Renal cortex interstitium (tissue), 15 donors: ENCODE measurements at places on chromosomes 1 and 21.

DNA sequence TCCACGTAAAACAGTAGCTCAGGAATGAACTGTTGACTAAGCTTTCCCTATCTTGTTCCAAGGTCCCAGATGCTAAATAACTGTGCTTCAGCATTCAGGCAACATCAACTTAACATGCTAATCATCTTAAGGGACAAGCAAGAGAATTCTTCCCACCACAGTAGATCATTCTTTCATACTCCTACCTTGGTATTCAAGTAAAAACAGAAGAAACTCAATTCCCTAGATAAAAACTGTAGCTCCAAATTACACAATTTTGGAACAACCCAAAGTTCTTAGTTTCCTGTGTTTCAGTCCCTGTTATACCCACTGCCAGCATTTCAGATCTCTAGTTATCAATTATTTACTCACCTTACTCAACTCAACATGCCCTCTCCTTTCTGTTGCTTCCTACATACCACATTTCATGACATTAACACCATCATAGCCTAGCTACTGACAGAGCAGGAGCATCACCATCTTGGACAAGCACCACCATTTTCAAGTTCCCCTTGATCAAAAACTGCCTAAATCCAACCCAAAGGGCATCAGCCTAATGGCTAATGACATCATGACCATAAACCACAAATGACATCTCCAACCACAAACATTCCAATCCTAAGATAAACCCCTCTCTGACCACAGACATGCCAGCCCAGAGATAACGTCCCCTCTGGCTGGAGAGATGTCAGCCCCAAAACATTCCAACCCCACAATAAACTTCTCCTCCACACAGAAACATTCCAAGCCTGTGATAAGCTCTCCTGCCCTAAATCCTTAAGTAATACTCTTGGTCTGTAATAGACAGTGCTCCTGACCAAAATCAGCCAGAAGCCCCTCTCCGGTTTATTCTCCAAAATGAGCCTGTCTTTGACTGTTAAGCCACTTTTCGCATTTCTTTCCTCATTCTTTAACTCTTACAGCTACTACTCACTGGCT is 191.2 kb downstream of the RERE start:
- no peak for DNase-seq

- no peak for DNase-seq
Observed at GRCh38 chr1:226943927-226944326, 3.8 kb downstream of the COQ8A start.

DNA sequence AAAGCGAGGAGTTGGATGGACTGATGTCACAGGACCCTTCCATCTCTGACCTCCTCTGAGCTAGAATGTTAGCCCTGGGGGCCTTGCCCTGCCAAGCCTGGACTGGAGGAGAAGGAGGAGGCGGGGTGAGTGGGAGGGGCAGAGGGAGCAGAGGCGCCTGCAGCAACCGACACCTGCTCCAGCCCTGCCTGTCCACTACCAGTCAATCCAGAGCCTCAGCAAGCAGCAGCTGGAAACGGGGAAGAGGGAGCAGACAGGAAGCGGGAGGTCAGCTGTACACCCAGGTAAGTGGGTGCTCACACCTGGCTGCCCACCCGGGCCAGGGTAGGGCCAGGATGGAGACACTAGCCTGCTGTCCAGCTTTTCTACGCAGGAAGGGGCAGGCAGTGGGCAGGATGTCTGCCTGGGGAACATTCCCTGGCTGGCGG is at the start of gene IGFN1:
Gene IGFN1, plus strand, starts transcription at position 201 of the 428 bp plus-strand sequence. CDS start 2,470 bp downstream, outside the sequence.
- no peak for DNase-seq

- DNase-seq, result no peak
Observed at GRCh38 chr1:25183126-25183980, 48.9 kb downstream of the SYF2 start.

DNA sequence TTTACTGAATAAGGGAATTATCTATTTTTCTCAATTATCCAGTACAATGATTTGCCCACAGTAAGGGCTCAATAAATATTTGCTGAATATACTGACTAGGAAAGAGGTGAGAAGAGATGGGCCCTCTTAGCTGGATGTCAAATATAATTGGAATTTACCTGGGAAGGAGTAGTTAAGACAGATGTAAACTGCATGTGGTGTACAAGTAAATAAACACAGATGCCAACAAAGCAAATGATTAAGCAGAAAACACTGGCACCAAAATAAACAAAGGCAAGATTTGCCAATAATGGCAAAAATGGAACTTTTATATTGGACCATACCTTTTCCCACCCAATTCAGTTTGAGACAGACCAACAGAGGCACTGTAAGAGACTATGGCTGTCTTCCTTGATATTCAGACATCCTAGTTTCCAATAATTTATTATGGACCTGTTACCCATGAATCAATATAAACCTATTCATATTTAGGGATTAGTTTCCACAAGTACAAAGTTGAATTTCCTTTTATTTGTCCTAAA is 7.4 kb downstream of the PNRC2 start:
- no peak for DNase-seq

- DNase-seq, result no peak
Observed at GRCh38 chr1:56577406-56578137, 1.8 kb downstream of the PLPP3 start.

DNA sequence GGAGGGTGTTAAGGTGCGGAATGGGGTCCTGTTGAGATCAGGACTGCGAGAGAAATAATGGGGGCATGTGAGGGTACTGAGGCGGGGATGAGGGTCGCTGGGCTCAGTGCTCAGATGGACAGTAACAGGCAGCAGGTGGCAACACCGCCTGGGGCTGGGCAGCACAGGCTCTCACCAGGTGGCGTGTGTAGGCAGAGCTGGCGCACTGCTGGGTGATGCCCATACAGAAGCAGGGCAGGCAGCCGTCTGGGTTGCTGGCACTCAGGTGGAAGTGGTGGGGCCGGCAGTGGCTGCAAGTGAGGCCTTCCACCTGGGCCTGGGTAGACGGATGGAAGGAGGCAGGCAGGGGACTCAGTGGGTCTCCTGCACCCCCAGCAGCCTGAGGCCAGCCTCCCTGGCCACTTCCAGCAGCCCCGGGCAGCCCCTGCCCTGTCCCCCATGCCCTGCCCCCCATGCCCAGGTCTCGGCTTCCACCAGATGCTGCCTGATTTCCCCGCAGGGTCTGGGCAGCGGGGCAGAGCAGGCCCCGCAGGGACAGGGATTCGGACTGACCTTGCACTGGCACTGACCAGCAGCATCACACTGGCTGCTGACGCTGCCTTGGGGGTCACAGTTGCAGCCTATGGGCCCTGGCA is 60.5 kb downstream of the LDLRAD2 start:
- DNase-seq, result no peak

DNA sequence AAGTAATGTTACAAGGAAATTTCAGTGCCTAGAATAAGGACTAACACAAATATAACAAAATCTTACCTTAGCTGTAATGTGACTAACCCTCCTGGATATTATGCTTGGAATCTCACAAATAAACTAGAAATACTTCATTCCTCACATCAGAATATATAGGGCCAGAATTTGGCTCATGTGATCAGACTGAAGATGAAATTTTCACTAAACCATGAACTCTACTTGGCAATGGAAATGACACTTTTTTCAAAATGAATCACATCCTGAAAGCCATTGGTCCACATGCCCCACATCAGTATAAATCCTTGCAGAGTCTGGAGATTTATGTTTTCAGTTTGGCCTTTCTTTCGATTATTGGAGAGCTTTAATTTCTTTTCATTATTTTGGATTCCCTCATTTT is 227.8 kb downstream of the NRIP1 start:
- DNase-seq, result no peak

- no peak for DNase-seq
Observed at GRCh38 chr1:115210302-115210711, 121.0 kb upstream of the TSPAN2 start.

DNA sequence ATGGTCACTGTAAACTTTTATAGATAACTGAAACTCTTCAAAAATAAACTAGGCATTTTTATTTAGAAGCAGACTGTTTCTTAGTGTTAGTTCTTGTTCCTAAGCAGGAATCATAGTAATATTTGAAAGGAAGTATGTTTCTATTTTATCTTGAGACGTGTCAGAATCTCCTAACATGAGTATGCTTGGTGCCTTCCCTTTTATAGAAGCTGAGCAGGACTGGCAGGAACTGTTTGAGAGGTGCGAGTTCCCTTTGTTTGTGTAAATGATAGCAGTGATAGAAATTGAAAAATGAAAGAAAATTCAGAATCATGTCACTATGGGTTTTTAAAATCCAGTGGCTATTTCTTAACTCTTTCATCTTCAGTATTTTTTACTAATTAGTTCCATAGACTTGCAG is 56.9 kb downstream of the LRRC8D start:
- DNase-seq, result no peak

- DNase-seq, result no peak
Observed at GRCh38 chr1:248183996-248184395, 9.4 kb downstream of the OR2M2 start.

DNA sequence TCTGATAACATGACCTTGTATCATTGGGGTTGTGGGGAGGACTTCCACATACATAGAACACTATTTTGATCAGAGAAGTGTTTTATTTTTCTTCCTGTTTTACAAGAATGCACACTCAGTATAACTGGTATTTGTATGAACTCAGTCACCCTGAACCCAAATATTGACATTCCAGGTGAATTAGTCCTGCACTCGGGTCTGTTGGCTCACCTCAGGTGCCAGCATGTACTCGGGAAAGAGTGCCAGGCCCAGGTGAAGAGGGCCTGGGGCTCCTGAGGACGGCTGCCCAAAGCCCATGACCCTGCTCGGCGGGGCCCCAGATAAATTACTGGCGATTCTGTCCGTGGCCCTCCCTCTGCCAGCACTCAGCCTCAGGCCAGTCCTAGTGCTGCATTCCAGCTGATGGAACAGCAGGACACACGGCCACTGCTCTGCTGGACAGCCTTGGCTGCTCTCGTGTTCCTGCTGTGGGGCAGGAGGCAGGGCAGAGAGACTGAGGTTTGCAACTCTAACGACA is 75.4 kb upstream of the TMPRSS2 start:
- DNase-seq, result no peak

- DNase-seq, result no peak
Observed at GRCh38 chr1:119779869-119780356, 11.2 kb upstream of the HMGCS2 start.

DNA sequence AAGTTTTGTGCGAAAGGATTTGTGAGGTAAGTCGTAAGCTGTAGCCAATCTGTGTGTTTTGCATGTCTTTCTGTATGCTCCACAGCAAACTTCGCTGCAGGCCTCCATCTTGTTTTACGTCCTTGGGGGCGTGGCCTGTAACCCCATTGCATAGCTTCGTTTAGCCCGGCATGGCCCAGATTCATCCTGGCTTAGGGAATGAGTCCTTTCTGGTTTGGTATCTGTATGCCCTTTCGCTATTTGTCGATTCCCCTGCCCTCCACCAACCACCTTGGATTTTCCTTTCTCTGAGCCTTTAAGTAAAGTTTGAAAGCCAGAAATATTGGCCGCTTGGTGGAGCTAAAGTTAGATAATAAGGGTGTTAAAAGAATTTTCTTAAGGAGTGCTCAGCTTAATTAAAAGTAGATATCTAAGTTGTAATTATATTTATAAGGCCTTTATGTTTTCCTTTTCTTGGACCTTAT is 1.1 kb downstream of the THEM4 start:
- no peak for DNase-seq

DNA sequence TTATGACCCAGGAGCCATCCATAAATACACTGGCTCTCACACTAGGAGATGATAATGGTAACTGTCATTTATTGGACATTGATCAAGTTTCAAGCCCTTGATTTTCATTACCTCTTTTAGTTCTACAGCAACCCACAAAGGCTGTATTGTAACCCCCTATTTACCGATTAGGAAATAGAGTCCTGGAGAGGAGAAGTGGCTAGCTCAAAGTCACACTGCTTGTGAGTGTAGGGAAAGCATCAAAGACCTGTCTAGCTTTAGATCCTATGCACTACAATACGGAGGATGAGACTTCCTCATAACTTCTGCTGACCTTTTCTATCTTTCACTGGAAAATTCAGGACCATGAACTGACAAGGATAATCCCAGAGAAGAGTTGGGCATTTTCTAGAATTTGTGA is 115.2 kb downstream of the LMX1A start:
- DNase-seq, result no peak

GRCh38 chr21:42777064-42777756 is 102.1 kb downstream of the WDR4 start:
- DNase-seq, result no peak

GRCh38 chr1:111669268-111669667 is 49.7 kb downstream of the RAP1A start:
- no peak for DNase-seq

- no peak for DNase-seq
Observed at GRCh38 chr1:119805746-119806145, 5.5 kb downstream of the REG4 start.

- DNase-seq, result no peak
Observed at GRCh38 chr21:44315691-44316203, 15.9 kb downstream of the PFKL start.

DNA sequence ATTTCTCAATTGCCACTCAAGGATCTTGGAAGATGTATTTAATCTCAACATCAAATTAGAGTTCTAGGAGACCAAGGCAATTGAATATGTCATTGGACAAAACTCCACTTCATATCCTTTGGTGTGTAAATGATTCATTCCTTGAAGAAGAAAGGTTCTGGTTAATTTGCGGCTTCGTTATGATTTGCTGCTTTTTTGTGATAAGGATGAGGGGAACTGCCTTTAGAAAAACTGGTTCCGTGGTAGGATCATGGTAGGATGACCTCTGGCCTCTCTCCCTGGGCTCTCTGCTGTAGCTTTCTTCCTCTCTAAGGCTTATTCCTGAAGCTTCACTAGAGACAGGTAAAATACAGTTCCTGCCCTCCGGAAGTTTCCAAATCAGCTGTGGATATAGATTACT is 51.5 kb upstream of the ERRFI1 start:
- no peak for DNase-seq

GRCh38 chr1:47924270-47925048 is 72.7 kb downstream of the TRABD2B start:
- DNase-seq, result no peak

DNA sequence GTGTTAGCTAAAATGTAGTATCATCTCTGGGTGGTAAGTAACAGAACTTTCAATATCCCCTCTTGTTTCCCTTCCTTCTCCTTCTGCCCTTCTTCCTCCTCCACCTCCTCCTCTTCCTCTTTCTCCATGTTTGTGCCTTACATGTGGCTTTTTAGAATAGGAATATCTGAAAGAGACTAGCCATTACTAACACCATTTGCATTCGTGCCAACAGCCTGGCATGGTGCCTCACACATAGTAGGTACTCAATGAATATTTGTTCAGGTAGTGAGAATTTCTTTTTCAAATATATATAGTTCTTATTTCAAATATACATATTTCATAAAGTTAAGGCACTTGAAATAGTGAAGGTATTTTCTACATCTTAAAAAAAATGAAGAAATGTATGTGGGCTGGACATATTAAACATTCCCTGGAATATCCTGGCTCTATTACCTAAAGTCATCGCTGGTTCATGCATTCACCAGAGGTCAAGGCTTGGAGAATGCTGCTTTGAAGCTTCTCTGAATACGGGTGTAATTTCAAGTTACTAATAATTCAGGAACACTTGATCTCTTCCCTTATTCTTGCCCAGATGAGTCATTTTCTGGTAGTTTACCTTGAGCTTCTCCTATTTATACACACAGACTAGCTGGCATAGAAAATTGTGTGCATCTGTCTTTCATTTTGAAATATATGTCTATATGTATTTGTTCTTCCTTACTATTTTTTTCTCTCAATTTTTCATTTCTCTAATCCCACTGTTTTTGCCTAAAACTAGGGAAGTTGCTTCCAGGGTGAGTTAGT is 319.4 kb downstream of the TGFB2 start:
- DNase-seq, result no peak
